ENCODE measurements at places on chromosomes 13 and 19.

- DNase-seq = no peak
Observed at GRCh38 chr13:94343243-94343585, 136.3 kb downstream of the DCT start.

DNA sequence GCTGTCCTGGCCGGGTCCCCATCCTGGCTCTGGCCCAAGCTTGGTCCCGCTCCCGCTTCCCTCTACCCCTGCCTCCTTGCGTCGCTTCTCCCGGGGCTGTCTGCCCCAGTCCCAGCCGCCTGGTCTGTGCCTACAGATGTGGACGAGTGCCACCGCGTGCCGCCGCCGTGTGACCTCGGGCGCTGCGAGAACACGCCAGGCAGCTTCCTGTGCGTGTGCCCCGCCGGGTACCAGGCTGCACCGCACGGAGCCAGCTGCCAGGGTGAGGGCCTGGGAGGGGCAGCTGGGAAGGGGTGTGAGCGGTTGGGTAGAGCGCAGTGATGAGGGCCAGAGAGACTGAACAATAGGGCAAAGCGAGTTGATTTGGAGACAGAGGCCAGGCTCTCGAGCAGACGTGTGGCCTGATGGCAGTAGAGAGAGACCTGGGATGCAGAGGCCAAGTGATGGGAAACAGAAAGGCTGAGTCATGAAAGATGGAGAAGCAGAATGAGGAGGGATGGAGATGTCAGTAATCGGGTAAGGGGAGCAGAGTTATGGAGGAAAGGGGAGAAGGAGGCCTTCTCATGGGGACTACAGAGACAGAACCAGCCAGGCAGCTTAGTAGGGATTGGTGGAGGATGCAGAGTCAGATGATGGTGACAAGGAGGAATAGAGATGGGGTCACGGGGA lies 9.4 kb downstream of the LTBP4 start:
- DNase-seq = peak; percentile 70

DNA sequence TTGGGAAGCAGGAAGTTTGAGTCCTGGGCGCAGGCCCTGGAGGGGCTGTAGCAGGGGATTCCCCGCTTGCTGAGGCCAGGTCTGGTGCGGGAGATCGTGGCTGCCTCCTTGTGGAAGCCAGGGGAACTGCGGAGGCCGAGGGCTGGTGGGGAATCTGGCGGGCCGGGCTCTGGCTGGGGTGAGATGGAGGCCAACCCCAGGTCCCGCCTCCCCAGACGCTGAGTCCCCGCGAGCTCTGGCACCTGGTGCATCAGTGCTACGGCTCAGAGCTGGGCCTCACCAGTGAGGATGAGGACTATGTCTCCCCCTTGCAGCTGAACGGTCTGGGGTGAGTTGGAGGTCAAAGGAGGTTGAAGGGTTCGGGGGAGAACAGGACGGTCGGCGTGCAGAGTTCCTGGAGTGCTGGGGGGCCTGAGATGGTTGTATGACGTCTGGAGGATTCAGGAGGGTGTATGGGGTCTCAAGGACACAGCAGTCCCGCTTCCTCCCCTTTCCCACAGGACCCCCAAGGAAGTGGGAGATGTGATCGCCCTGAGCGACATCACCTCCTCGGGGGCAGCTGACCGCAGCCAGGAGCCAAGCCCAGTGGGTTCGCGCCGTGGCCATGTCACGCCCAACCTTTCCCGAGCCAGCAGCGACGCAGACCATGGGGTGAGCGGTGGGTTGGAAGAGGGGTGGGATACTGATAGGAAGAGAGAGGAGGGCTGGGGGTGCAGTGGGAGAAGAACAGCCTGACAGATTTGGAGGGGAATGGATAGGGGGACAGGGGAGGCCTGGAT lies 13.1 kb downstream of the GRAMD1A start:
- DNase-seq = peak; percentile 79

DNA sequence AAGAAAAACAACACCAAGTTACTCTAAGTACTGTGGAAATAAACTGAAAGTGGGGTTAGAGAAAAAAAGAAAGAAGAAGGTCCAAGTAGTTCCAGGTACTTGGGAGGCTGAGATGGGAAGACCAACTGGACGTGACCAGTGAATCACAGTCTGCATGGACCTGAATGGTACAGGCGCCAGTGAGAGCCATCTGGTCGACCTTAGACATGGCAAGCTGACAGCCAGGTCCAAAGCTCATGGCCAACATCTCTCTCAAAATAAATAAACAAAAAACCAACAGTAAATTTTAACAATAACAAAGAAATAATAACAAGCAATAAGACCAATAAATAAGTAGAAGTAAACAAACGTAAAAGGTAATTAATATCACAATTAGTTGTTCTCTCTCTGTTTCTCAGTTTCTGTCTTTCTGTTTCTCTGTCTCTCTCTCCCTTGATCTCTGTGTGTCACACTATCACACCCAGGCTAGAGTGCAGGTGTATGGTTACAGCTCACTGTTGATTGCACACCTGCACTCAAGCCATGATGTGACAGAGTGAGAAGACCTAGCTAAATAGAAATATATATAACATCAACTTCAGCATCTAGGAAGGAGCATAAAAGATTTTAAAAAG lies 31.6 kb upstream of the ZNF724 start:
- no peak for DNase-seq

DNA sequence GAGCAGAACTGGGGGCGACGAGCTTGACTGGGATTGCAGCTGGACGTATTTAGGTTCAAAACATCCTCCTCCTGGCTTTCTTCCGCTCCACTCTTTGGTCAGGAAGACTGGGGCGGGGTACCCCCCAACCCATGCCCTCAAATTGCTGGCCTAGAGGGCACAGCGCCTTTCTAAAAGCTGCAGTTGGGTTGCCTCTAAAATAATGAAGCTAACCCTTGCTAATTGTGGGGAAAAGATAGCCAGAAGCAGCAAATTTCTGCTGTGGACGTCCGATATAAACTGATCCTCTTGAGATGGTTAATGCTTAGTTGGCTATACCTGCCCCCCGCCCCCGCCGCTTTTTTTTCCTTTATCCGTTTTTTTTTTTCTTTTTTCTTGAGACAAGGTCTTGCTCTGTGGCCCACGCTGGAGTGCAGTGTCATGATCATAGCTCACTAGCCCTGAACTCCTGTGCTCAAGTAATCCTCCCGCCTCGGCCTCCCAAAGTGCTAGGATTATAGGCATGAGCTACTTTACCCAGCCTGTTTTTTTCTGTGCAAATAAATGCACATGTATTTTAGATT lies 754 bp upstream of the CHERP start:
- no peak for DNase-seq

DNA sequence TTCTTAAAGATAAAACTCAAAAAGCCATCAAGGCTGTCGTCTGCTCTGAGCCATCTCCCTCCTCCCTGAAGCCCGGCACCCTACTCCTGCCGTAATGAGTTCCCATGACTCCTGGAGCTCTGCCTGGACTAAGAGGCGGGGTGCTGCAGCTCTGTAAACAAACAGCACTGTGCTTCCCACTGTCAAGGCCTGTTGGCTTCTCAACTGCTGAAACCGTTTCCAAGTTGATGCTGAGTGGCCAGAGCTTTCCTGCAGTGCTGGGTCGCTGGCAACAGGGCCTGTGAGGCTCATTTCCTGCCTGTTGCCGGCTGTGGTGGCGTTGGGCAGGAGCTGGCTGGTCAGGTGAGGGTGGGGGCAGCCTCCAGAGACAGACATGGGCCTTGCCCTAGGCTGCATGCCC lies 26.7 kb upstream of the ISYNA1 start:
- DNase-seq = no peak

DNA sequence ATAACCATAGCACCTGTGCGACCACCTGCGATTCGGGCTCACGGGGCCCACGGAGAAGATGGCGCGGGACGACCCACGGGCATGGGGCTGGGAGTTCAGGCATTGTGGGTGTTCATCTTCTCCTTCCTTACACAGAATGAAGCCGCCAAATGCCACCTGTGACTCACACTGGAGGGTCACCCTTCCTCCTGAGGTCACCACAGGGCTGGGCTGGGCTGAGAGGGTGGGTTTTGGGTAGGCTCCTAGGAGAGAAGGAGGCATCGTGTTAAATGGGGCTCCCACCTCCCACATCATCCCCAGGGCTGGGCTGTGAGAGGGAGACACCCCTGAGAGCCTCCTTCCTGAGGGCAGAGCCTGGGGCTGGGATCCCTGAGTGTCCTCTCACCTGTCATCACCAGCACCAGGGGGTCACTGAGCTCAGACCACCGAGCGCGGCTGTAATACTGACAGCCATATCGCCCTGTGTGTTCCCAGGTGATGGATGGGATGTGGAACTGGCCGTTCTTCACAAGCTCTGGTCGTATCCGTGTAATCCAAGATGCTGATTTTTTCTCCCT lies 1.4 kb downstream of the LILRB2 start:
- no peak for DNase-seq

GRCh38 chr13:62158520-62158919 lies 742.9 kb upstream of the PCDH20 start:
- no peak for DNase-seq

- no peak for DNase-seq
Observed at GRCh38 chr13:113365971-113366588, 2.1 kb upstream of the GRTP1 start.

DNA sequence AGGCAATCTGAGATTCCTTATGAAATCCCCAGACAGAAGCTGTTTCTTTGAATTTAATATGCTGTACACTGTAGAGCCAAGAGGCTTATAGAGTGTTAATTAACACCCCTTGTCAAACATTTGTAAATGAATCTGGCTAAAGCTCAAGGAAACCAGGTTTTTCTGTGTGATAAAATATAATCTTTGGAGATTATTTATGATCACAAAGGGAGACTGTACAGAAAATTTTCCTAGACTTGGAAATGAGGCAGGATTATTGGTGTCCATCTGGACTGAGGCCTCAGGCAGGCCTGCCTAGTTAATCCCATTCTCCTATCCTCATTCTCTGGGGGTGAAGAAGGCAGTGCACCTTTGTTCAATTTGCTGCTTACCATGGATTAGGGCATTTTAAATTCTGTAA lies 17.8 kb downstream of the KL start:
- DNase-seq = no peak

DNA sequence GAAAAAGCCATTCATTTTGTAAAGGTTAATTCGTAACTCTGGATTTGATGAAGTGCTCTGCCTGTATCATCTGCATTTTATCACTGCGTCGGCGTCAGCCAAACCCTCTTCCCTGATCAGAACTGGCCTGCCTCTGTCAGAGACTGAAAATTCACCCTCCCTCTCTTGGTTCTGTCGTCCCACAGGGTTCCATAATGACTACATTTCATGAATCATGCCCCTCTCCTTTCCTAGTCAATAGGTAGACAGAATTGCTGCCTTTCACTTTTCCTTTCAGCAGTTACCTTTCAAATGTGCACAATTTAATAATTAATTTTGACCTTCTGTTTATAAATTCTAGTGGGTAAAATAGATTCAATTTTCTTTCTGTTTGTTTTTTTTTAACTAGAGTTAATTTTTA lies 423.4 kb downstream of the RFC3 start:
- DNase-seq = no peak

GRCh38 chr19:16509141-16510061 lies 13.2 kb downstream of the C19orf44 start:
- DNase-seq = no peak

- DNase-seq = peak; percentile 28
Observed at GRCh38 chr19:10510301-10510802, 6.9 kb downstream of the S1PR5 start.

DNA sequence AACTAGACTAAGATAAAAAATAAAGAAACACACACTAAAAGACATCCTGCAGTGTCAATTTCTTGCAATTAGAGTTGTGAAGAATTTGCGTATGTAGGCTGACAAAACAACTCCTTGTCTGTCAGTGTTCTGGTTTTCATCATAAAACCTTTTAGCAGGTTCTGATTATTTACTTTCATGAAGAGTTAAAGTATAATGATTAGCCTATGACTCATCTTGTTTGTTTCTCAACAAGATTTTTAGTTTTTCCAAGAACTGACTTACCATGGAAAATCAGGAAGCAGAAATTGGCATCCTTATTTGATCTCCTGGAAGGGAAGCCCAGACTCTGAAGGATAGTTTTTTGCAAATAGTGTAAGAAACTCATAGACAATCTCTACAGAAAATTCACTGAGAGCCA lies 848.7 kb upstream of the PCDH9 start:
- DNase-seq = no peak

DNA sequence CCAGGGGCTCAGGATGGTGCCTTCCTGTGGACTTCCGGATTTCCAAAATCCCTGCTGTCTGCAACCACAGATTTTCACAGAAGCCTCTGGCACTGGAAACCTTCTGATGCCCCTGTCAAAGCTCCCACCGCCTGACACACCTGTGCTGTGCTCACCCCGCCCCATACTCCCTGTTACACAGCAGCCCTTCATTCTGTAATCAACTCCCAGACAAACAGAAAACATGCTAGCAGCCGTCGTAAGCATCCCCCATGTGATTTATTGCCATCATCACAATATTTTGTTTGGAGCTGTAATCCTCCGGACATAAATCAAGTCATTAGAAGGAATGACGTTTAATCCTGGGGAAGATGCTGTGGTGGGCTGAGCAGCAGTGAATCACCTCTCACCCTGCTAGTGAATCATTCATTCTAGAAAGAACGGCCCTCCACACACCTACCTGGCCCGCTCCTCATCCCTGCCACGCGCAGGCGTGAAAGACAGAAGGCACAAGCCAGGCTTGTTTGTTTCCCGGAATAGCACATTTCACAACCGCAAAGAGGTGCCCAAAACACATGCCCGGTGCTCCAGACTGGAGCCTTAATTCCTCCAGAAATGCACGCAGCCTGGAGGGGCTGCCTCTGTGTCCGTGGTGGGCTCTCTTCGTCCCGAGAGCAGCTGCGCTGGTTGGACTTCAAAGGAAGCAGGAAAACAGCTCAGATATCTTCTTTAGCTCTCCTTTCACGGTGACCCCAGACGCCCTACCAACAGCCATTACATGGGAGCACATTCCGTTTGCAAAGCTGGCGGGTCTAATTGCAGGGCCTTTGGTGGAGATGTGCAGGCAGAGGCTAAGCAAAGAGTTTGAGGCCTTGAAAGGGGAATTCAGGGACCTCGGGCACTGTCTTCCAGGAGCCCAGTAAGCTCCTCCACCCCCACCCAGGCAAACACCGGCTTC lies 41.3 kb upstream of the KCTD15 start:
- DNase-seq = no peak

- DNase-seq = no peak
Observed at GRCh38 chr13:48431987-48432615, 19.2 kb upstream of the LPAR6 start.

DNA sequence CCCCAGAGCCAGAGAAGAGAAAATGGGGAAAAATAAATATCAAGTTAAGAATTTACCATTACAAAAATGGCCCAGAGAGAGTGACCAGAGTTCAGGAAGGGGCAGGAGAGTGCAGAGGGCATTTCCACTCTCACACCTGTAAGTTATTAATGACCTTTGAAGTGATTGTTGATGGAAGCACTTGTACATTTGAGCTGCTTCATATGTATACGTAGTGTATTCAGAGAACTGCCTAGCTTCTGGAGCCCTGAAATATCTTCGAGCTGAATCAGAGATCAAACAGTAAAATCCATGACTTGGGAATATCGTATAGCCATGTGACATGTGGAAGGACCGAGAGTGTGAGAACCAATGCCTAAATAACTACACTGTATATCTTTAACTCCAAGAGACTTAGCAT lies 49.2 kb upstream of the PCCA start:
- no peak for DNase-seq

GRCh38 chr19:56934438-56935090 lies 94.0 kb upstream of the PEG3 start:
- no peak for DNase-seq
